ENCODE measurements at places on chromosomes 16 and 17.

- DNase-seq: no peak
Observed at GRCh38 chr16:88120812-88121211, 169.6 kb downstream of the BANP start.

- peak; percentile 92 for DNase-seq
Observed at GRCh38 chr17:77086433-77087010, 54.2 kb upstream of the SEC14L1 start.

GRCh38 chr16:62105244-62105643 is 69.0 kb upstream of the CDH8 start:
- no peak for DNase-seq

DNA sequence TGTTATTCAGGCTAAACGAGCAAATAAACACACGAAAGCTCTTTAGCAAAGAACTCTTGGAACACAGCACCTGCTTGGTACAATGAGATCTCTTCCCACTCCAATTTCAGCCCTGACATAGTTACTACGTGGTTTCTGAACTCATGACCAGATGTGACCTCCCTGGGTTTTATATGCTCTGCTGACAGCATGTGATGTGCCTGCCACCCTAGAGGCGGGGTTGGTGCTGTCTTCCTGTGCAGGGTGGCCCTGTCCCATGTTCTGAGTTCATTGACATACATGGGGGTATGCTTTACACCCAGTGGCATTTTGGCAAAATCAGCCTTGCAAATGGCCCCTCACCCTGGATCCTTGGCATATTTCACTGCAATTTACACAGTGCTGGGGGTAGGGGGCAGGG is 475.3 kb upstream of the ZFHX3 start:
- no peak for DNase-seq

Measured in hematopoietic multipotent progenitor cell treated with erythropoietin and hydrocortisone succinate and interleukin-3 and kit ligand, for 17 days (in vitro differentiated cells).